ENCODE measurements at places on chromosomes 4 and X. TPM values are rescaled to one million over a fixed set of nuclear protein-coding genes. Genes with fewer than 3 reads are reported as not detected.

GRCh38 chr4:11720292-11720691, 291.6 kb upstream of the HS3ST1 start:
- DNase-seq = no peak

- no peak for DNase-seq
These were observed 136.1 kb downstream of the MSL3 start for GRCh38 chrX:11893933-11894710.

DNA sequence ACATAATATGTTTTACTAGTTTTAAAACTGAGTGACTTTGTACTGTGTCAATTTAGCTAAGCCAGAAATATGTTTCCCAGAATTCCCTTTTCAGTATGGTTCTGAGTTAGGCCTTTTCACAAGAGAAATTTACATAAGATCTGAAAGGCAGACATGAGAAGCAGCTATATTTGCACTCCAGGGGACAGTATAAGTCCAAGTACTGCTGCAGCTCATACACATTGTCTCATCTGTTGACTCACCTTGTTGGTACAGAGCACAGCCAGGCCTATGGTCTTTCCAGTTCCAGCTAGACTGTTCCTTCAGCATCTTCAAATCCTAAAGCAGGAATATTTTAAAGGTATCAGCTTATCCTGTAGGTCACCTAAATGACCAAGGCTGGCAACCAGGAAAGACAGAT, 53.5 kb downstream of the BMP3 start:
- no peak for DNase-seq

RASL11B gene
- 0.54 TPM for total RNA-seq

PDGFRA gene
- 33.1 TPM for total RNA-seq

DNA sequence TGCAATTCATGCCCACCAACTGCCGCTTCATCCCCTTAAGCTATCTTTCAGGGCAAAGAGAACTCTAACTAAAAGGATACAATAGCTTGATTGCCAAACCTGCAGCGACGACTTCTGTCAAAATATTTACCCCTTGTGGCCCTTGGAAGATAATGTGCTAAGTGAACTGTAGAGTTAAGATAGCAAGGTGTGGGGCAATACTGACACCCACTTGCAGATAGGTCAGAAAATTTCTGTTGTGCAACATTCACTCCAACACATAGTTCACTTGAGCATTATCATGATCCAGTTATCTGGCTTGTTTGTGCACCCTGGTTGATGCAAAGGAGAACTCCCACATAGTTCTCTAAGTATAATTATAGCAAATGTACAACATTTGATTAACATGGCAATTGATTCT, 55.6 kb downstream of the RHOXF2B start:
- DNase-seq = no peak

AFM gene
- not detected for total RNA-seq

- DNase-seq = no peak
These were observed 66.9 kb downstream of the ANXA3 start for GRCh38 chr4:78618436-78618835.

USP17L13 gene
- not detected for total RNA-seq

FAT4 gene
- 46.8 TPM for total RNA-seq

DNA sequence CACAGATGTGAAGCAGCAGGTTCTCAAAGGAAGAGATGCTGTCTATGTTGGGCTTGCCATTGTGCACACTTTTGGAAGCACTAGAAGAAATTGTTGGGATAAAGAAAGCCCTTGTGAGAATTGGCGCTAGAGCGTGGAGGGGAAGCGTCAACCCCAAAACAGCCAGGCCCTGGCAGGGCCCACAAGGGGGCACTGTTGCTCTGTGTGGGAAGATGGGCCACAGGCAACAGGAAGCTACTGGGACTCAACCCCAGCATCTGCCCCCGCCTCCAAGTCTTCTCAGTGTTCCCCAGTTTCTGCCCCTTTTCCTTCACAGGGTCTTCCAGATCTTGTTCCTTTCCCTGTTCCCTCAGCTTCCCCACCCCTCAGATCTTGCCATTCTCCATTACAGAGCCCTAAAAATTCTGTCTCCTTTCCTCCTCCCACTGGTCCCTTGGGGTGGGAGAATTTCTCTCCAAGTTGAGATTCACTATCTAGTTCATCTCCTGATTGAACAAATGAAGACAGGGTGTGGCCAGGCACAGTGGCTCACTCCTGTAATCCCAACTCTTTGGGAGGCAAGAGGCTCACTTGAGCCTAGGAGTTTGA, 85.5 kb downstream of the STARD8 start:
- DNase-seq = peak; percentile 40

SMR3B gene
- total RNA-seq = not detected

PNMA5 gene
- total RNA-seq = not detected

CLIC2 gene
- 78.3 TPM for total RNA-seq

- peak; percentile 26 for DNase-seq
These were observed 937.1 kb downstream of the CCSER1 start for GRCh38 chr4:91064157-91064853.

GRCh38 chr4:102139132-102139573, 206.1 kb downstream of the SLC39A8 start:
- DNase-seq = no peak

DNA sequence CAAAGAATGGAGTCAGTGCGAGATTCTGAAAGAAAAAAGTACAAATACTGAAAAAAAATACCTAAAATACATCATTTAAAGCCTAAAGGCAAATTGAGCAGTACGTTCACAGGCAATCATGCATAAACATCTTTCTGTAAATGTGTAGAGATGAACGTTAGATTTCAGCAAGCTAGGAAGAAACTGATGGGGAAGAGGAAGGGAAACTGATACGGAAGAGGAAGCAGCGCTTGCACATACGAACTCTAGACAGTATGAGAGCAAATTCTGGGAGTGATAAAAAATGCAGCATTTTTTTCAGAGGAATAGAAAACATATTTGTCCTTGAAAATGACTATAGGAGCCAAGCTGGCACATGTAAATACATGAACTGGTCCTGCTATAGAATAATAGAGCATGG, 9.4 kb downstream of the ANKRD50 start:
- no peak for DNase-seq

DNA sequence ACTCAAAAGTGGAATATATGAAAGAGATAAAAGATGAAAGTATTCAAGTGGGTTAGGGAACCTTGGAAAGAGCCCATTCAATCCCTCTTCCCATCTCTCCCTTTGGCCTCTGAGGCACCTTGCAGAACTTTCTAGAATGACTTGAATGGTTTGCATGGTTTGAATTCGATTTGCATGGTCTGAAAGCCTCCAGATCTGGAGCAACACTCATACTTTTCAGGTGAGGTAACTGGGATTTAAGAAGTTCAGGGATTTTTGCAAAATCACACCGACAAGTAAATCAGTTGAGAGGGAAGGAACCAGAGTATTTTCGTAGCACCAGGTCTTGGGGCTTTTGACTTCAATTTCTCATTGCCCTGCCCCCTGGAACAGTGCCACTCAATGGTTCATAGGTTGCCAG, 476.0 kb upstream of the FTHL17 start:
- DNase-seq = no peak

DNA sequence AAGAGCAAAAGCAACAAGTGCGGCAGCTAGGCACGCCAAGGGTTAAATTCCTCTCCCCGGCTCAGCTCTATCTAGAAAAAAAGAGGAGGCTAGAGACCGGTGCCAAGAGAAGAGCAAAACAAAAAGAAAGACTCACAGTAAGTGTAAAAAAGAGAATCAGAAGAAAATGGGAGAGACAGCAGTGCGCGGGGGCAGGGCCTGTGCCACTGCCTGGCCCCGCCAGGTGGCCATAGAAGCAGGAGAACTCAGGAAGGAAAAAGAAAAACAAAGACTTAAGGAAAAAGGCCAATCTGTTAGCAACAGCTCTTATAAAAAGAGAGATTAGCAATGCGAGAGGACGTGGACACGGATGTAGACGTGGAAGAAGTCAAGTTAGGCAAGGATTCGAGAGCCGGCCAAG, 3.2 kb downstream of the ACOX3 start:
- peak; percentile 56 for DNase-seq

USP17L24 gene
- total RNA-seq = not detected

LDB2 gene
- total RNA-seq = 19.9 TPM

GRCh38 chr4:79588679-79589078, 180.7 kb upstream of the GK2 start:
- no peak for DNase-seq

GRCh38 chr4:57125996-57126395, 15.8 kb upstream of the IGFBP7 start:
- DNase-seq = no peak

GAB1 gene
- total RNA-seq = 36.1 TPM

DNA sequence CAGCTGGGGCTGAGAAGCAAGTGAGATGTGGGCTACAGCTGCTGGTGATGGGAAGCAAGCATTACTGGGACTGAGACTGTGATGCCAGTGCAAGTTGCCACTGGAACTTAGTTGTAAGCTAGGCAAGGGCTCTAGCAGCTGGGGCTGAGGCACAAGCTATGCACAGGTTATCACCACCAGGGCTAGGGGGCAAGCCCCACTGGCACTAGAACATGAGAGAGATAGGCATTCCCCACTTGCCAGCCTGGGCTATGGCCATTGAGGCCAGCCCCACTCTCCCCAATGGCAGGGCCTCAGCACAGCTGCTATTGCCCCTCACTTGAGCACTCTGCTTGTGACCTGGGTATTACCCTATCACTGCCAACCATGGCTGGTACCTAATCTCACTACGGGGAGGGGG, 130.8 kb upstream of the SMIM31 start:
- DNase-seq = no peak

DNA sequence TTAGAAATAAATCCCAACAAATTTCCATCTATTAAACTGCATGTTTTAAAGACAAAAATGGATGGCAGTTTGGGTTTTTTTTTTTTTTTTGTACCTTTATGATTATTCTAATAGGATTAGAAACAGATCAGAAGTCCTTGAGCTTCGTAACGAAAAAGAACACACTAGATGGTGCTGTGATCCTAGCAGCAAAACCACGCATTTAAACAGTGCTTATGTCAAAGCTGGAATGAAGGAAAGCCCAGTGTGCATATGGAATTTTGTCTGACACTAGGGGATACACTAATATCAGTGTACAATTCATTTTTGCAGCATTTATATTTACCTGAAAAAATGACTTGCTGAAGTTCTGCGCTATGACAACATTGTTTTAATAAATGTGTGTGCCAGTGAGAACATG, 229.1 kb downstream of the VEGFC start:
- DNase-seq = no peak

UCP1 gene
- not detected for total RNA-seq

TMPRSS11D gene
- not detected for total RNA-seq

- no peak for DNase-seq
These were observed 276.5 kb upstream of the GK2 start for GRCh38 chr4:79684516-79684915.

- peak; percentile 73 for DNase-seq
These were observed 83.8 kb upstream of the MAML3 start for GRCh38 chr4:140237616-140238350.

DNA sequence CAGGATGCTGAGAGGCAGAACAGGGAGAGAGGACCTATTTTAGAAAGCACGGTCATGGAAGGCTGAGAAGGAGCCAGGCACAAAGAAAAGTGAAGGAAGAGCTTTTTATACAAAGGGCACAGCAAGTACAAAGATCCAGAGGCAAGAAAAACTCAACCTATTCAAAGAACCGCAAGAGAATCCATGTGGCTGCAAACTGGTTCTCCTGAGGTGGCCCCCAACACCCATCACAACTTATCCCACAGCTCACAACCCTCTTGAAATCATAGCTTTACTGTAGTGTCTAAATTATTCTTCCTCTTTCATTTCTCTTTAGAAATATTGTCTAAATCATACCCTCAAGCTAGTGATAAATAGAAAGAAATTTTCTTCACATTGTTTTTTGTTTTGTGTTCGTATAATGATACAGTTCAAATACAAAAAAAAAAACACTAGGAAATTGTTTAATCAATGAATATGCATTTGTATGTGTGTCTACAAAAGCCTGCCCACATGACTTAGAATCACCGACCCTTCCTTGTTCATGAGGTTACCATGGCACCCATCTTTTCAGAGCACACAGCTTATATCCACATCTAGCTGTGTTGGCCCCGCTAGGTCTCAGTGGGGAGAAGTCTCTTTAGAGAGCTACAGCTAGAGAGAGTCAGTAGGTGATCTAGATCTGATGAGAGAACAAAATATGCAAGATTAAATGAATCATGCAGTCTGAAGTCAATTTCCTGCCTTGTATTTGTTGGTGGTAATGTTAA, 126.9 kb upstream of the DCLK2 start:
- no peak for DNase-seq

- DNase-seq = no peak
These were observed 154.3 kb upstream of the EOLA2 start for GRCh38 chrX:150092549-150092948.

DNA sequence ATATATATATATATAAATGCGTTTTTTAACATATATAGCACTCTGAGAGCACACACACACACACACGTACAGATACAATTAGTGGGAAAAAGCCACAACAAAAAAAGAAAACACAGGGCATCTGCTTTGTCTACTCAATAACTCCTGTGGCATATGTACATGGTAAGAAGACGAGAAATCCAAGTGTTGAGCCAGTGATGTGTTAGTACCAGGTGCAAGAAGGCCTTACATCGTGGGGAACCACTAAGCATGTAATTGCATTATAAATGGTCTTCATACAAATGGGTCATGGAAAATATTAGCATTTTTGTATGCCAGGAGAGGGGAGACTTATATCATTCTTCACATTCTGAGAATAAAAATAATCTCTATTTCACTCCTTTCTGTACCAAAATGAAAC, 62.7 kb upstream of the FAM47B start:
- DNase-seq = no peak

DNA sequence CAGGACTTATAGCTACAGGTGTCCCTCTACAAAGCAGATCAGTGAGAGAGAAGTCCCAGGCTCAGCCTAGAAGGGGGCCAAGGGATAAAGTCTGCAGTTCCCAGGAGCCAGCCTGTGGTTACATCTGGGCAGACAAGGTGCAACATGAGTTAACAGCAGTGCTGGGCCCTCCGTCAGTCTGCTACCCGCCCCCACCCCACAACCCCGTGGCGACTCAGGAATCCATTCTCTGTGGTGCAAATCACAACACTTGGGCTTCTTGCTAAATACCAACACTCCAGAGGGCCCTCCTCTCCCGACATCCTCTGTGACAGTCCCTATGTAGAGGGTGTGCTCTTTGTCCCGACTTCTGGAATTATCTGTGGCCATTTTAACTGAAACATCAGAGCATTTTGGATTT, 13.8 kb downstream of the GPM6B start:
- no peak for DNase-seq

AMER1 gene
- total RNA-seq = 3.8 TPM

DNA sequence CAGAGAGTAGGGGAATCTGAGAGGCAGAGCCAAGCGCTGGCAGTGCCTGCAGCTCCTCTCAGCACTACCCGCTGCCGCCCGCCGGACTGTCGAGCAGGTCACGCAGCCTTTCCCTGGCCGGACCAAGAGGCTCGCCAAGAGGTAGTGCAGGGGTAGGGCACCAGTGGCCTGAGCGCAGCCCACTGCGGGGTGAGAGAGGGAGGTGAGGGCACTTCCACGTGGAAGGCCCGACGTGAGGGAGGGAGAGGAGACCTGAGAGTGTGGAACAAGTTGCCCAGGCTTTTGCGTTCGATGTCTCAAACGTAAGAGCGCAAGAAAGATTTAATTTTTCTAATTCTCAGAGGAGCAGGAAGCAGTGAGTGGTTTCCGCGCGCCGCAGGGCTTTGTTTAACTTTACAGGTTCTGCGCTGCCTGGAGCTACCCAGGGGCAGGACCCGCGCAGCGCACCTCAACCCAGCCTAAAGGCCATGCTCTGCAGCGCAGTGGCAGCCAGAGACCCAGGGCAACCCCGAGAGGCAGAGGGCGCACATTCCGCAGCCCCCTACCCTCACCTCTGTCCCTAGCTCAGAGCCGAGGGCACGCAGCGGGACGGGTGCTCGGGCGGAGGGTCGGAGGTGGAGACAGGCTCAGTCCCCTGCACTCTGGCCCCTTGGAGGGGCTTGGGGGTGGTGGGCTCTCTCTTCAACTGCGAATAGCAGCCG, 14.9 kb downstream of the ARHGAP36 start:
- no peak for DNase-seq

Measured in thyroid gland (tissue), 4 donors.